Calu3 (cell line): ENCODE measurements at places on chromosomes 12 and 14. TPM values are rescaled to one million over a fixed set of nuclear protein-coding genes. Genes with fewer than 3 reads are reported as not detected.

Gene GPRC5D
- not detected in 2 replicates for total RNA-seq

Gene CTSG
- not detected in 2 replicates for total RNA-seq

Gene KRT75
- not detected in 2 replicates for total RNA-seq

Gene SYNDIG1L
- total RNA-seq: not detected in 2 replicates
